ENCODE measurements at places on chromosomes 4 and X. TPM values are rescaled to one million over a fixed set of nuclear protein-coding genes. Genes with fewer than 3 reads are reported as not detected.

- DNase-seq, result no peak
These were observed 40.8 kb downstream of the RHOXF2B start for GRCh38 chrX:120036704-120037103.

- DNase-seq, result no peak
These were observed 16.4 kb downstream of the NAAA start for GRCh38 chr4:75924309-75924827.

DNA sequence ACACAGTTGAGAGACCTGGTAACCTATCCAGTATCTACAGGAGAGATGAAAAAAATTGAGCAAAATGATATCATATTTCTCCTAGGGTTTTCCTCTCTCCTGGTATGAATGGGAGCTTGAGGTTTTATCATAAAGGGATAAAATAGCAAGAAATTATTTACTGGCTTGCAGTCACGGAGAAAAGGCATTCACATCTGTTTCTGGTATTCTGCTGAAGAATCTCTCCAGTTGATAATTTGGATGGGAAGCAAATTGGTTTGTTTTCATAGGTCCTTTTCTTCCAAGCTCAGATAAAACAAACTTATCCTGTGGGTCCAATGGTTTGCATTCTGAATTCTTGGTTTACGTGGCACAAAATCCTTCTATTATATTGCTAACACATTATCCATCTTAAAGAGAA lies 83.1 kb upstream of the GYPA start:
- DNase-seq, result no peak

- DNase-seq, result no peak
These were observed 592.4 kb downstream of the ACTRT1 start for GRCh38 chrX:127459790-127460189.

- peak; percentile 92 for DNase-seq
These were observed 72.1 kb downstream of the AFF1 start for GRCh38 chr4:87006676-87007527.

GRCh38 chrX:38220415-38221390 lies at the start of gene SRPX:
TSS of gene SRPX (minus strand) at chrX:38220871. CDS start at chrX:38220792, 79 bp downstream.
- DNase-seq, result peak; percentile 3

DNA sequence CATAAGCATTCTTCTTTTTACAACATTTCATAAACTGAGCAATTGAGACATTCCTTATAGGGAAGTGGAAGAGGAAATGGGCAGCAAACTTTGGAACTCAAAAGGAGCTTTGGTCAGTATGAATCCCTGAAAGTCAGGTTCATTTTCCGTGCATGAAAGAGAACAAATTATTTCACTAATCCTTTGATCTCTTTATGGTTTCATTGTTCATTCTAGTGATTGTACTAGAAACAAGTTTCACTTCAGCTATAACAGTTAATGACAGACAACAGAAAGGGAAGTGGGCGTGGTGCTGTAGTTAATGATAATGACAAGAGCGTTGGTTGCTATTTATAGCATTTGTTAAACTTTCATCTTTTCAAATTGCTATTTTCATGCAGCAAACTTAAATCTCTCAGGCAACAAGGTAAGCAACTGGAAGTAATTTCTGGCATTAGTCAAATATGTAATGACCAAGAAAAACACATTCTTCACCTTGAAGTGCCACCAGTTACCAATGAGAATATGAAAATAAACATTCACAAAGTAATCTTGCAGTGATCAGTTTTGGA lies 98.4 kb downstream of the AREG start:
- DNase-seq, result no peak

- DNase-seq, result no peak
These were observed 155.9 kb downstream of the ARHGAP6 start for GRCh38 chrX:11509786-11510185.

DNA sequence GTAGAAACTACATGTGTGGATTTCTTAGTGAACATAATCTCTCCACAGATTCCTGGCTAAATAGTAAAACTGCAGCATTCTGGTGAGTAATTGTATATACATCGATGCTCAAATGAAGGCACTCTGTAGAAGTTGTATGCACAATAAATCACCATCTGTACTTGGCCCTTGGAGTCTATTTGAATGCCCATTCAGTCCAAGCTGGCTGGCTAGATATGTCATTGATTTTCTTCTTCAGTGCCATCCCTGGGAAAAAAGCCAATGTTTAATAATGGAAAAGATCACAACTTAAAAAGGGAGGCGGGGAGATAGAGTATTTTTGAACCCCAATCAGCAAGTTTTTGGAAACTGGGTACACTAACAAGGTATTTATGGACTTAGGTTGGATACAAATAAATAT lies 381.0 kb upstream of the TEX13C start:
- no peak for DNase-seq

- DNase-seq, result no peak
These were observed 69.9 kb upstream of the CAMK2D start for GRCh38 chr4:113831457-113831856.

DNA sequence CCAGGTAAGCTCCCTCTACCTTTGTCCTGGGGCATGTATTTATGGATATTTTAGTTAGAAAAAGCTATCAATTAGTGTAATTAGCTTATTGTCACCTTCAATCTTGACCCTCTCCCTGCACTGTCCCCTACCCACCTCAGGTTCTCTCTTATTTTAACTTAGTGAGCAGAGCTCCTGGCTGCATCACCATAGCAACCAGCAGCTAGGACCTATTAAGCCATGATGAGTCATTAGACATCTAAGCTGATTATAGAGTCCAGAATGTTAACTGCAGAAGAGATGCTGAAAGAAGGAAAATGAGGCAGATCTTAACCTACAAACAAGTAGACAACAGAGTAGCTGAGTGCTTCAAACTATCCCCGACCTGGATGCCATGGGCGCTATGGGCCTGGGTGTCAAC lies 36.6 kb downstream of the MAGEE2 start:
- no peak for DNase-seq

DNA sequence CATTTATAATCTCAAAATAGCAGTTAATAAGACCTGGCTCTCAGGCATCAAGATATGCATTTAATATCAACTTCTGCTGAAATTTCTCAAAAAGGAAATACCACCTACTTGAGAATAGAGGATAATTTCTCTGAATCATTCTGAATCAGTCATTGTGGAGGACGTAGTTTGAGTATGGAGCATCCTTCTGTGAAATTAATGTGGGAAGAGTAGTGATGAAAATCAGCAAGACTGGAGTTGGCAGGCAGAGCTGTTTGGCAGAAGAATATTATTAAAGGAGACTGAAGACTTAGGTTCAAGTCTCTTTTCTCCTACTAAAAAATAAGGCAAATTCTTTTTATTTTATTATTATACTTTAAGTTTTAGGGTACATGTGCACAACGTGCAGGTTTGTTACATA lies 325.6 kb upstream of the ATOH1 start:
- DNase-seq, result no peak

DNA sequence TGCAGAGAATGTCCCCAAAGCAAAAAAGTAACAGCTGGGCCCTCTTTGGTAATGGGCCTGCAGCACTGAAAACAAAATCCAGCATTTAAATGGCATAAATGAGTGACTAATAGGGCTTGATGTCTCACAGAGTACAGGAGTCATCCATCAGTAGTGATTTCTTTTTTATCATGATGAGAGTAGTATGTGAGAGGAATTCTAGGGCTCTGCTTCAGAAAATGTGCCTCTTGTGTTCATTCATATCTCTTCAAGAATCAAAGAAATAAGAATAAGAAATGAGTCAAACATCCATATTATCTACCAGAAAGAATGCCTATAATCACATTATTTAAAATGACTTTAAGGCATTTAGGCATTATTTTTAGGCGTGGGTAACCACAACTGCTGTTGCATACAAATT lies 792.9 kb upstream of the HTR2C start:
- DNase-seq, result no peak

Gene TSPAN7
- 0.37 TPM for total RNA-seq

Gene EVC2
- not detected for total RNA-seq

Gene COL4A6
- total RNA-seq, result not detected

Gene CSN1S1
- total RNA-seq, result not detected

Gene NDNF
- not detected for total RNA-seq

Data from activated naive CD8-positive, alpha-beta T cell treated with anti-CD3 and anti-CD28 coated beads for 36 hours (primary cell).